Uterine smooth muscle cell (primary cell): ENCODE measurements at places on chromosomes 3 and 15. TPM values are rescaled to one million over a fixed set of nuclear protein-coding genes. Genes with fewer than 3 reads are reported as not detected.

The NR2E3 gene
- total RNA-seq: 0.22 and 0.25 TPM in 2 replicates

The SUCNR1 gene
- not detected in 2 replicates for total RNA-seq

The LSMEM2 gene
- total RNA-seq: not detected in 2 replicates

The ITIH1 gene
- not detected in 2 replicates for total RNA-seq

The ASB14 gene
- under 0.01 TPM in 1 of 2 replicates, not detected in the other for total RNA-seq
